T-helper 22 cell (primary cell): ENCODE measurements at places on chromosomes 3 and 15.

- no peak for DNase-seq
Measured at GRCh38 chr3:36738702-36739101, 25.7 kb downstream of the DCLK3 start.

DNA sequence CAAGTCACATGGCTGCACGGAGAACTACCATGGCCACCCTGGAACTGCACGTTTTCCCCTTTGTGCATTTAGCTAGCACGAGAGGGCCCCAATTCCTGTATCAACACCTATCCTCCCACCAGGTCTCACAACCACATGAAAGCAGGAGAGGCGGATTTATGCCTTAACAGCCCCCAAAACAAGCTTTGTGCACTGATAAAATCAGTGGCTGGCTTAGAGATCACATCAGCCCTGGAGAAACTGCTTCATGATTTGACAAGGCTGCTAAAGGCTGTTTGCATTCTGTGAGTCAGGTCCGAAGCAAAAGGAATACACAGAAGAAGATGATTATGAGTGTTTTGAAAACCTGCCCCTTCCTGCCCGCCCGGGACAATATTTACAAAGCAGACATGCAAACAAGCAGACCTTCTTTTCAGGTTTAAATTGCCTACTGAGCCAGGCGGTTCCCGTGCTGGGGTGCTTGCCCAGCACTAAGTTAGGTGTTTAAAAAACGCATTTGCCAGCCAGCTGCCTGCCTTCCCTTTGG, 25.9 kb downstream of the CEMIP start:
- DNase-seq, result no peak

DNA sequence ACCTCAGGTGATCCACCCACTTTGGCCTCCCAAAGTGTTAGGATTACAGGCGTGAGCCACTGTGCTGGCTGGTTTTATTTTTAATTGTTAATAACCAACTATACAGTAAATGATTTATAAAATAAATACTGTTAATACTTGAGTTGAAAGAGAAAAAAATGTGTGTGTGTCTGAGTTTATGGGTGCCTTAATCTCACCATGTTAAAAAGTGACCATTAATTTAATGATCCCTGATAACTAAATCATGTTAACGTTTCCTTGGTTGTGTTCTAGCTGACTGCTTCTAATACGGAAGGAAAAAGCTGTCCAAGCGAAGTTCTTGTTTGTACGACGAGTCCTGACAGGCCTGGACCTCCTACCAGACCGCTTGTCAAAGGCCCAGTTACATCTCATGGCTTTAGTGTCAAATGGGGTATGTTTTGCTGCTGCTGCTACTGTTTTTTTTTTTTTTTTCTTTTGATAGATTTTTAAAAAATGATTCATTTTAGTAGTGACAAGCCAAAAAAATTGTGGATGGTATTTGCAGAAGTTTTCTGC, 113.5 kb downstream of the GHSR start:
- DNase-seq, result no peak

- DNase-seq, result peak; percentile 16
Measured at GRCh38 chr15:68055224-68055705, 1.1 kb downstream of the PIAS1 start.

DNA sequence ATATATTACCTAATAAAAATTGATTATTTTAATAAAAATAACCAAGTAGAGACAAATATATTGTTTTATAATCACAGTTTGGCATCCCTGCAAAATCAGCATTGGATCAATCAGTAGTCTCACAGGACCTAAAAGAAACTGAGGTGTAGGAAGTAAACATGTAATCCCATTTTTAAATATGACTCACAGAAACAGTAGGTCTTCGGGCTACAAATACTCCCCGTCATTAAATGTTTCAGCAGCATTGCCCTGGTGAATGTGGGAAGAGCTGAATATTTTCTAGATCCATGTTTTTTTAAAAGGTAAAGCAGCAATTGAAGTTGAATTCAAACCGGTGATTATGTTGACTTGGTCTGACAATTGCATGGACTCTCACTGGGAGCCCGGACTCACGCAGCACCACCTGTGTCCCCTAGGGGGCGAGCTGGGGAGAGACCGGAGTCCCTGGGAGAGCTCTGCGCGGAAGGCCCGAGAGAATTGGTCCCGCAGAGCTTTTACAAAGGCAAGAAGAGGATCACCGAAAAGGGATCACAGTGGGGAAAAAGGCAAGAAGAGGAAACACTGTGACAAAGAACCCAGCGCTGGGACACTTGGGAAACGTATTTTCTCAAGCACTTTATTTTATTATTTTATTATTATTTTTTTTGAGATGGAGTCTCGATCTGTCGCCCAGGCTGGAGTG, 17.2 kb upstream of the USP3 start:
- DNase-seq, result peak; percentile 64

DNA sequence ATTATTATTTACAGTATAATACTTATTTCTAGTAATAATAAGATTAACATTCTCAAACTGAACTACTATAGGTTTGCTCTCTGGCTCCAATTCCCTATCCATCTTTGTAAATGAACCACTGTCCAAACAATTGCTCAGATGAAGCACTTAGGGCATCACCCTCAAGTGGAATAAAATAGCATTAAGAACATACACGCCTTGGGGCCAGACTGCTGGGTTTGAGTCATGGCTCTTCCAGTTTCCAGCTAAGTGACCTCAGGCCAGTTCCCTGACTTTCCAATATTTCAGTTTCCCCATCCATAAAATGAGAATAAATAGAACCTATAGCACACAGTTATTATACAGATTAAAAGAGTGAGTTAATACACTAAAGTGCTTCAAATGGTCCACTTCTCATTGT, 507.2 kb downstream of the MAGI1 start:
- no peak for DNase-seq

GRCh38 chr15:79339588-79340314, 28.8 kb downstream of the TMED3 start:
- DNase-seq, result no peak

GRCh38 chr3:69562020-69562419, 176.1 kb upstream of the FRMD4B start:
- no peak for DNase-seq

DNA sequence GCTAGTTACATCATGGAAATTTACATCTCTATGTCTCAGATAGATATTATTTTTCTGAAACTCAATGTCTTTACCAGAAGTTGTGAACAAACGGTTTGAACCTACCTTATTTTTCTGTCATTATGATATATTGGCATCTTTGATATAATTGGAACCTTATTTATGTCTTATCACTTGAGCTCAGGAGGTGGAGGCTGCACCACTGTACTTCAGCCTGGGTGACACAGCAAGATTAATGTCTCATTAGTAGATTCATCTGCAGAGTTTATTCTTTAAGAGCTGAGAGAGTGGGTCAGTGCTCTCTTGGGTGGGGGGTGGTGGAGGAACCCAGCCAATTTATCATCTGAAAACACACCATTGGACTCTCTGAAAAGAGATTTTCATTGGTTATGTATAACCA, 21.4 kb downstream of the SCG3 start:
- DNase-seq, result no peak

GRCh38 chr15:78059110-78059839, 18.2 kb downstream of the TBC1D2B start:
- no peak for DNase-seq

- no peak for DNase-seq
Measured at GRCh38 chr3:64176461-64176996, 48.7 kb downstream of the PRICKLE2 start.

GRCh38 chr15:25435474-25436243, 3.2 kb downstream of the UBE3A start:
- no peak for DNase-seq

GRCh38 chr15:58438956-58439355, 7.2 kb downstream of the LIPC start:
- DNase-seq, result no peak

GRCh38 chr3:156793400-156793799, 32.8 kb upstream of the LEKR1 start:
- no peak for DNase-seq
